ENCODE measurements at places on chromosomes 7 and 10. TPM values are rescaled to one million over a fixed set of nuclear protein-coding genes. Genes with fewer than 3 reads are reported as not detected.

The TFEC gene
- 0.10 TPM for total RNA-seq

The FAM25C gene
- 4.7 TPM for total RNA-seq

The PNLIPRP2 gene
- 0.09 TPM for total RNA-seq

The LBX1 gene
- total RNA-seq = not detected

The INMT gene
- not detected for total RNA-seq

The EXOSC1 gene
- total RNA-seq = 58.8 TPM

The CASD1 gene
- 9.6 TPM for total RNA-seq

The TACC2 gene
- 86.1 TPM for total RNA-seq

The NYAP1 gene
- 0.98 TPM for total RNA-seq

The FRMD4A gene
- 6.0 TPM for total RNA-seq

The RET gene
- 0.40 TPM for total RNA-seq

The CCDC146 gene
- total RNA-seq = 0.58 TPM

The ANXA8 gene
- total RNA-seq = 33.2 TPM

The SLC26A3 gene
- total RNA-seq = not detected

The LIPN gene
- not detected for total RNA-seq

The TACR2 gene
- 0.17 TPM for total RNA-seq

The SPDYE2 gene
- not detected for total RNA-seq

The LRRD1 gene
- total RNA-seq = not detected

The CUBN gene
- 0.05 TPM for total RNA-seq

The CDK1 gene
- 87.6 TPM for total RNA-seq

The MYH16 gene
- total RNA-seq = 0.87 TPM

The OPN1SW gene
- total RNA-seq = not detected

The KCTD7 gene
- 6.2 TPM for total RNA-seq
